ENCODE measurements at places on chromosomes 16 and 17. TPM values are rescaled to one million over a fixed set of nuclear protein-coding genes. Genes with fewer than 3 reads are reported as not detected.

GRCh38 chr16:10067406-10067805, 114.8 kb downstream of the GRIN2A start:
- DNase-seq = no peak

- no peak for DNase-seq
Measured at GRCh38 chr17:39903158-39903884, 15.1 kb downstream of the GSDMB start.

- no peak for DNase-seq
Measured at GRCh38 chr17:3815925-3816324, 14.9 kb upstream of the ITGAE start.

DNA sequence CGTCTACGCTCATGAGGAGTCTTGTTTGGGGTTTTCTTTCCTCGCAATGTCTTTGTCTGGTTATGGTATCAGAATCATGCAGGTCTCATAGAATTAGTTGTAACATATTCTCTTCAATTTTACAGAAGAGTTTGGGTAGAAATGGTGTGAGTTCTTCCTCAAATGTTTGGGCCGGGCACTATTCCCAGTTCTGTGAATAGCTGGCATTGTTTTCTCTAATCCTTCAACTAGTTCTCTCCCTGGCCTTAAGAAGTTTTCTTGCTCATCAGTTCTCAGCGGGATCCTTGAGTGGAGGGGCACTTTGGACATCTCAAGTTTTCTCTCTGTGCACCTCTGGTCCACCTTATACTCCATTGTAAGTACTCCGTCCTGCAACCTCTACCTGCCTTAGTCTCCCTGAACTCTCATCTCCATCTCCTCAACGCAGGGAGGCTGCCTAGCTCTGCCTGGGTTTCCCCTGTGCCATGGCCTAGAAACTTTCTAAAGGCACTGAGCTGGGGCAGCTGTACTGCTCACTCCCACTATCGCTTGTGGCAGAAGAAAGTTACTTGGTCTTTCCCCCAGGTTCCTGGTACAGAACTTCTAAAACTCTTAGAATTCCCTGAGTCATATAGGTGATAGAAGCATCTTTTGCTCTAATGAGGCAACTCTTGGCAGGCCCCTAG, 16.9 kb downstream of the NSMCE1 start:
- no peak for DNase-seq

The BCL6B gene
- total RNA-seq = 16.4 TPM

The CDRT15L2 gene
- not detected for total RNA-seq

- DNase-seq = no peak
Measured at GRCh38 chr17:48551214-48551555, 6.3 kb upstream of the HOXB2 start.

The STAT5B gene
- total RNA-seq = 78.0 TPM

- no peak for DNase-seq
Measured at GRCh38 chr17:21677911-21678310, 14.4 kb upstream of the KCNJ18 start.

The TMEM204 gene
- total RNA-seq = 38.1 TPM

The OTOA gene
- total RNA-seq = 0.32 TPM

The GPR139 gene
- total RNA-seq = not detected

The GFAP gene
- 2.3 TPM for total RNA-seq

The PIMREG gene
- total RNA-seq = not detected

GRCh38 chr17:58504826-58505351, 9.5 kb downstream of the MTMR4 start:
- DNase-seq = no peak

DNA sequence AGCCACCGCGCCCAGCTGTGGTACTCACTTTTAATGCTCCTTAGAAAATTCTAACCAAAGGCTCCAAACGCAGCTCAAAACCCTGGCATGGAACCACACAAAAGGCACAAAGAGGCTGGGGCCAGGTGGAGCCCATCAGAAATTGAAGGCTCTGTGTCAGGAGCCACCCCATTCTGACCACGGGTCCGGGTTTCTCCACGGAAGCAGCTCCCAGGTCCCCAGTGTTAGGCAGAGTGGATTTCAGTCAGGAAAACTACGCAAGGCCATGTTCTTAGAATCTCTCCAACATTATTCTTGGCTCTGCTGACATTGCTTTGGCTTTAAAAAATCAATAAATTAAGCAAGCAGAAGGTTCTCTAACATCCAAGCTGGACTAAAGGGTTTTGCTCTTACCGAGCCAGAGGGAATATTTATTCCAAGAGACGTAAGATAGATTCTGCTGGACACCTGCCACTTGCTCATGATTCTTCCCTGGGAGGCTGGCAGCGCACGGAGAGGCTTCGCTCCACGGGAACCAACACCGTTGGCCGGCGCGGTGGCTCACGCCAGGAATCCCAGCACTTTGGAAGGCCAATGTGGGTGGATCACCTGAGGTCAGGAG, 93.5 kb downstream of the NXN start:
- DNase-seq = peak; percentile 76
